ENCODE measurements at places on chromosomes 2 and 18.

- no peak for DNase-seq
These were observed 40.4 kb downstream of the PTPN2 start for GRCh38 chr18:12843420-12844350.

- peak; percentile 55 for DNase-seq
These were observed 535 bp downstream of the HOXD3 start for GRCh38 chr2:176157499-176158185.

GRCh38 chr2:121648206-121649148 lies 785 bp downstream of the CLASP1 start:
- peak; percentile 51 for DNase-seq

GRCh38 chr18:67354692-67355091 lies 161.8 kb downstream of the DSEL start:
- DNase-seq, result no peak

DNA sequence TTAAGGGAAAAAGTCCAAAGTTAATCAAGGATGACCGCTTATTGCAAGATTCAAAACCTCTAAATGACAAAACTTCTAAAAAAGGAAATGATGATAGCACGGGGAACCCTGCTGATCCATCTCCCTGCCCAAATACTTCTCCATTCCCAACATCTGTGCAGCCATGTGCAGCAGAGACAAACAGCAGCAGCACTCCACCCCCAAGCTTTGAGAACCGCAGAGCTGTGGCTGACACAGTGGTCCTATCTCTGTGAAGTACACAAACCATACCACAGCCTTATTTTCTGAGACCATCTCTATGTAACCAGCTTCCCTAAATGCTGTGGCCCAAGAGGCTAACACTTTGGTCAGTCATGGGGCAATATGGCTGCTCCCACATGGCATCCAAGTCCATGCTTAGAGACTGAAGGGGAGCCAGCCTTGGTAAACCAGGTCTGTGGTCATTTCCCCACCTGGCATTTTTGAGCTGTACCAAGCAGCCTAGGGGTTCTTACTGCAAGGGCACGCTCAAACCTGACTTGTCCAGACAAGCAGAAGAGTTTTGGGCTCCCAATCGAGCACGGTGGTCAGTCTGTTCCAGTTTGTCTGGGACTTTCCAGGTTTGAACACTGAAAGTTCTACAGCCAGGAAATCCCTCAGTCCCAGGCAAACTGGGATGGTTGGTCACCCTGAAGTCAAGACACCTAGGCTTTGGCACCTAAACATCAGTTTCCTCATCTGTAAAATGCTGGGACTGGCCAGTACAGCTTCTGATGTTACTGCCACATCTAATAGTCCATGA lies 17.1 kb upstream of the NFE2L2 start:
- no peak for DNase-seq

DNA sequence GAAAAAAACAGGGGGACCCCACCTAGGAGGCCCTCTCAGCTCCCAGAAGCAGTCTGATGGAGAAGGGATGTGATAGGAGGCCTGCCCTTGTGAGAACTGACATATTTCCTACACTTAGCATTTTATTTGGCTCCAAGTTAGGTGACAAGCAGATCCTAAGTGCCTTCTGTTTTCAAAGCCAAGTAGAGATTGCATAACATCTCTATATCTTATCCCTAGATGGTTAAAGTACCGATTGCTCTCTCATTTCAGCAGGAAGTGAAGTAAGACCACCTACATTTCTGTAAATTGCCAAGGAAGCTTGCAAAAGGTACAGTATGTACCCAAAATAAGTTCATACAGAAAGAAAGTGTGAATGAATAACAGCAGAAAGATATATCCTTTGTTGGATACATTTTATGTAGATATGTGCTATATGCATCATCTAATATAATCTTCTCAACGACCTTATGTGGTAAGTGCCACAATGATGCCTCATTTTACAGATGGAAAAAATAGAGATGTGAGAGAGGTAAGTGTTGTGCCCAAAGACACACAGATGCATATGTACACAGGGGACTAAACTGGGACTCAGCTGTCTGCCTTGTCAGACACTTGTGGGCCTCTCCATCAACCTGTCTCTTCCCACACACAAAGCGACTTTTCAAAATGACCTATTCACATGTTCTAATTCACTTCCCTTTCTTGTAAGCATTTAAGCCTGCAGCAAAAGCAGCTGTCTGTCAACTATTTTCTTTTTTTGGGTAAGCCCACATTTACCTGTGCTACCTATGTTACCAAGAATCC lies 38.9 kb downstream of the DHRS9 start:
- no peak for DNase-seq

DNA sequence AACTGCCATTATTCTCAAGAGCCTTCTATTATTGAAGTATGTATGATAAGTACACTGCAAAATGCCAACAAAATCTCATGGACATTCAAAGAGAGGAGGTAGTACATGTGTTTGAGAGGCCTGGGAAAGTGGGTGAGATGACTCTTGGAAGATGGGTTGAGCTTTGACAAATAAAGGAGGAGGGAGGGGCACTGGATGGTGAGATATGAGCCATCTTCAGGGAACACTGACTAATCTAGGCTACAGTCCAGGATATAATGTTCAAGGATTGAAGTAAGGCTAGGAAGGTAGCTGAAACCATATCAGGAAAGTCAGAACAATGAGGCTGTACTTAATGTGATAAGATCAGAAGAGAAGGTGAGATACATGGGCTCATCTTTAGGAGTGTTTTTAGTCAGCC lies 559.7 kb downstream of the ZEB2 start:
- DNase-seq, result no peak

GRCh38 chr2:43109261-43109743 lies 117.1 kb downstream of the ZFP36L2 start:
- no peak for DNase-seq

GRCh38 chr2:88959480-88960204 lies 268.2 kb downstream of the RPIA start:
- DNase-seq, result no peak

DNA sequence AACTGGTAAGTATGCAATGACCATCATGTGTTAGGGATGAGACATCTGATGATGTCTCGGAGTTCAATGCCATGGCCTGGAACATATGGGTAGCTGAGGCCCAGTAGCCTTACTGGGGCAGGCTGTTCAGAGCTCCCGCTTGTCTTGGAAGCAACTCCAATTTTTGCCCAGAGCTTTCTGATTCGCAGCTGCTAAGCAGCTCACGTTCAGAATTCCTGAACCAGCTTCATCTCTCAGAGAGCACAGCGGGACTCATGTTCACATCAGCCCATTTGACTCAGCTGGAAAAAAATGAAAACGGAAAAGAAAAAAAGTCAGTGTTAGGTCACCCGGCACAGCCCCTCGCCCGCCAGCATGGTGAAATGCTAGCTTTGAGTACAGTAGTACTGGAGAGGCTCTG lies 16.8 kb upstream of the LRATD1 start:
- no peak for DNase-seq

GRCh38 chr2:197034292-197034691 lies 107.8 kb upstream of the PGAP1 start:
- no peak for DNase-seq

GRCh38 chr2:215401896-215402379 lies 33.9 kb downstream of the FN1 start:
- no peak for DNase-seq

- DNase-seq, result no peak
These were observed 26.3 kb upstream of the SH3RF3 start for GRCh38 chr2:109102588-109103233.

DNA sequence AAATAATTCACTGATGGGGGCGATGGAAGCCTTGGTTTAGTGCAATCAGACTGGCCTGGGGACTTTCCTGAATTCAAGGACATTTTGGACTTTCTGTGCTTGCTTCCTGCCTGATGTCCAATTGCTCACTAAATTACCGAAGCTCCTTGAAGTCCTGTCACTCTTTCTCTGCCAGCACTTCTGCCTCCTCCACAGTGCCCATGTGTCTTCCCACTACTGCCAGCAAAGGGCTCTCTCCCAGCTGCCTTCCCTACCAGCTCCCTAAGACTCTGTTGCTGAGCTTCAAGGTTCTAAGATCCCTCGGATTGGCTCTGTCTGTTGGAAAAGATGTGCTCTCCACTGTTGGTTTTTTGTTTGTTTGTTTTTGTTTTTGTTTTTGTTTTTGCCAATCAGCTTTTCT lies 158.1 kb downstream of the MTCL1 start:
- DNase-seq, result no peak

DNA sequence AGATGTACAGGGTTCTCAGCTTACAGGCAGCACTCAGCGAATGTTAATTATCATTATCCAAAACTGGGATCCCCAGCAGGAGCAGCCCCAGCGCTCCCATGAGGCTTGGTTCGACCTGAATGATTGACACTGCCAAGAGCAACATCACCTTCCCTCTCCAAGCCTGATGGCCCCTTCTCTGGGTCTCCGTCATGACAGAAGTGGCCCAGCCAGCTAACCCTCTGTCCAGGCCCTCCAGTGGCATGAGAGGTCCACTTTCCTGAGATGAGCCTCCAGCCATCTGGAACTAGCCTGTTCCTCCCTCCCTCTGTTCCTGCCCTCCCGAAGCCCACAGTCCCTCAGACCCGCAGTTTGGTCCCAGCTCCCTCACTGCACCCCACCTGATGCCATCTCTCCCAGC lies 97.0 kb upstream of the RAB6C start:
- no peak for DNase-seq

DNA sequence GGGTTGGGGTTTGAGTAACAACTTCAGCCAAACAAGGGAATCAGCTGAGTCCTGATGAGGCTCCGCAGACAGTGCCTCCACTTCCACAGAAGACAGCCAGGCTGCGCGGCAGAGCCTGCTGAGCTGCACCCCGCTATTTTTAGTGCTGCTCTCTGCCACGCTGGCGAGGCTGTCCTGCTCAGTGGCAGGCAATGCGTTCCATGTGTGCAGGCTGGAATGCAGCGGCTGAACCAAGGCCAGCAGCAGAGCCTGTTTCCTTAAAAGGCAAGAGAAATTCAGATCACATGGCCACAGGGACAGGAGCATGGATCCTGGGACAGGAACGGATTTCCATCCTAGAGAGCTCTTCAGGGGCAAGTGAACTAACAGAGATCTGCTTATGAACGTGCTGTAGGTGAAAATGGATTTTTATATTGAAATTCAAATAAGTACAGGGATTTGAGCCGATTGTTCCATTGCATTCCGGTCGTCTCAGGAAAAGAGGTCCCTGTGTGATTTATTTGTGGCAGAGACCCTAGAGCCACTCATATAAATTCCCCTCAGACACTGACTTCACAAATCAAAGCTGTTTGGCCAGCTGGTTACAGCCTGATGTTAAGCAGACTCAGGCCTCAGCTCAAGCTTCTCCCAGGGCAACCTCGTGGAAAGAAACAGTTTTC lies 98.7 kb downstream of the COL6A3 start:
- peak; percentile 38 for DNase-seq

DNA sequence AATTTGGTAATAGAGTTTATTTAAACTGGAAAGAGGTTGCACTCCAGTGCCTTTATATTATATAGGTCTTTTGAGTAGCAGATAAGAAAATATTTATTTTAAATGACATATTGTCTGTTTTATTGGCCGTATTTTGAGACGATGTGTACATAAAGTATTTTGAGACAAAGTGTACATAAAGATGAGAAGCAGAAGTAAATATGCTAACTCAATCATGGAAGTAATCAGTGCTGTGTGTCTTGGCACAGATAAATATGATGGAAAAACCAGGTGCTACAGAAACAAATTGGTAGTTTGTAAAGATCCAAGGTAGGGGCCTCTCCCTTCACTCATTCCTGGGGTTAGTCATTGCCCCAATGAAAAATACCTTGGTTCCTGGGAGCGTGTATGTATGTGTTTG lies 382.9 kb downstream of the DSEL start:
- no peak for DNase-seq

GRCh38 chr2:235762832-235763598 lies 269.2 kb downstream of the AGAP1 start:
- no peak for DNase-seq

DNA sequence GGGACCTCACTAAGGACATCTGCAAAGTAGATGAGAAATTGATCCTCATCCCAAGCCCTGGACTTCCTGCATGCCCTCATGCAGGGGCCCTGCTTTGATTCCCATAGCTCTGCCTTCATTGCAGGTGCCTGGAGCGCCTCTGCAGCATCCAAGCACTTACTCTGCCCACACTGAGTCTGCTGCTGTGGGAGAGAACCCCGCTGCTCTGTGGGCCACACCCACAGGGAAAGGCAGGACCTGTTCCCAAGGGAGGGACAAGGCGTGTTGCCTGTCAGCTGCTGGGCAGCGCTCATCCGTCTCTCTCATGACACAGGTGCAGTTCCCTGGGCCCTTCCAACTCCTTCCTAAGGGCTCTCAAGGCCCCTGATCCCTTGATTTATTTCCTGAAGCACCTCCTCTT lies 266.8 kb upstream of the SMIM21 start:
- peak; percentile 51 for DNase-seq

- no peak for DNase-seq
These were observed 115.3 kb downstream of the METTL8 start for GRCh38 chr2:171318463-171318934.

DNA sequence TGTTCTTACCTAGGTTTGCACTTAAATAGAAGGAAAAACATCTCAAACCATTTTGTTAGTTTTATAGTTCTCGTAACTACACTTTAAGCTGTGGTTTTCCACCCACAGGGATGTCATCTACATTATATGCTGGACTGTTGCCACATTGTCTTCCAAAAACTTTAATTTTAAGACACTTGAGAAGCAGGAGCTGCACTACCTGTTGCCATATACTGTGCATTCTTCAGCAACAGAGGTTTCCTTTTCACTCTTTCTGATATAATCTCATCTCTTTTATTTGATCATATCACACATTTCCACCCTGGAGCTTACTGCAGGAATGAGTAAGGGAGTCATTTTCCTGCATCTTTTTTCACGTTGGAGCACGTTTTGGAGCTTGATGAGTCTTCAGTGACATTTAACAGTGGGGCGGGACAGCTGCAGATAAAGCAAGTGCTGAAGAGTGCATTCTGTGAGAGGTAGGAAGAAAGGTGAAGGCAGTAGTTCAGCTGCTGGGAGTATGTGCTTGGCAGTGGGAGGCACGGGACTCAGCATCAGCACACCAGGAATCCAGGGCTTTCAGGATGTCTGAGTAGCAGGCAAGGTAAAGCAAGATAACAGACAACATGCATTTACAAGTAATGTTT lies 3.8 kb downstream of the LIMS1 start:
- DNase-seq, result no peak

DNA sequence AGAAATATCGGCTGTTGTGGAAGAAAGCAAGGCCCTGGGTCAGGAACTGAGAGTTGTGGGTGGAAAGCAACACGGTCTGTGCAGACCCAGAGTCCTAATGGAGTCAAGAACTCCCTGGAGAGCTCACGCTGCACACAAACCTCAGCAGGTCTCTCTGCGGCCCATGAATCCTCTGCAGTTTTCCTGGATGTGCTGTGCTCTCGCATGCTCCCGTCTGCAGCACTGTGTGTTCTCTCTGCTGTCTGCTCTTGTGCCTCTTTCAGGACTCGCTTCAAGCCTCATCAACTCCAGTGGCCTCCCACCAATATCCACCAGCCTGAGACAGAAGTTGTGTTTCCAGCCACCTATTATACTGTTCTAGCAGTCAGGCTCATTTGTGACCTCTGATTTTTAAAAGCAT lies 24.3 kb downstream of the RNU4ATAC start:
- DNase-seq, result no peak
